Panc1 (cell line): ENCODE measurements at places on chromosomes 11 and 22.

DNA sequence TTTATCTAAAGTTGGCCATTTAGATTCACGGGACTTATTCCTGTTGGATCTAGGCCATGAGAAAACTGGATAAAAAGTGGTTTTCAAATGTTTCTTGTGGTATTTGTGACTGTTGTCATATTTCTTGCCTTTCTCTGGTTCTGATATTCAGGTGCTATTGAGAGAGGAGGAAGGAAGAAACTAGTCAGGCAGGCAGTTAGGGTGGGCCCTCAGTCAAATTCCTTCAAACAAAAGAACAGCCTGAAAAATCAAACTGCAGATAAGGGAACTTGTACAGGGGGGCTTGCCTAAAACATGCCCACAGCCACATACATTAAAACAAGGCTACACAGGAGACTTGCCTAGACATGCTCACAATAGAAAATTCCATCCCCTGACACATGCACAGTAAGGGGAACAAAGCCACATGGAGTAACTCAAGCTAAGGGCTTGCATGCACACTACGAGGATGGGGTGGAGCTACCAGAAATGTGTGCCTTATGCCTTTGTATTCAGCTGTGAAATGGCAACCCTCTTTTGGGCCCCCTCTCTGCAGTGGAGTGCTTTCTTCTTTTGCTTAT, 18.2 kb downstream of the NCR3LG1 start:
- DNase-seq, result no peak

DNA sequence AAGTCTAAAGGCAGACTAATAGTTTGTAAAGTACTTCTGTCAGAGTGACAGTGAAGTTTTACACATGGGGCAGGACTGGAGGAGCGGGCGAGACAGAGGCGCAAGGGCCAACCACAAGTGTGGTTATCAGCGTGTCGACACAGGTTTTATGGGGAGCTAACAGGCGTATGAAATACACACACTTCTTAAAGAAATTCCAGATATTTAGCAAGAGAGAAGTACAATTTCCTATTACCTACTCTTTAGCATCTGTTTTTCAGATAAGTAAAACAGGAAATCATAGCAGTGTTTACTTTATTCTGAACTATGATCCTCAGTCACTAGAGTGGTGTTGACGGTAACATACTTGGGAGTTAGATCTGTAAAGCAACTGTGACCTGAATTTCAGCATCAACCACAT, 22.5 kb downstream of the VSIG10L2 start:
- DNase-seq, result no peak

DNA sequence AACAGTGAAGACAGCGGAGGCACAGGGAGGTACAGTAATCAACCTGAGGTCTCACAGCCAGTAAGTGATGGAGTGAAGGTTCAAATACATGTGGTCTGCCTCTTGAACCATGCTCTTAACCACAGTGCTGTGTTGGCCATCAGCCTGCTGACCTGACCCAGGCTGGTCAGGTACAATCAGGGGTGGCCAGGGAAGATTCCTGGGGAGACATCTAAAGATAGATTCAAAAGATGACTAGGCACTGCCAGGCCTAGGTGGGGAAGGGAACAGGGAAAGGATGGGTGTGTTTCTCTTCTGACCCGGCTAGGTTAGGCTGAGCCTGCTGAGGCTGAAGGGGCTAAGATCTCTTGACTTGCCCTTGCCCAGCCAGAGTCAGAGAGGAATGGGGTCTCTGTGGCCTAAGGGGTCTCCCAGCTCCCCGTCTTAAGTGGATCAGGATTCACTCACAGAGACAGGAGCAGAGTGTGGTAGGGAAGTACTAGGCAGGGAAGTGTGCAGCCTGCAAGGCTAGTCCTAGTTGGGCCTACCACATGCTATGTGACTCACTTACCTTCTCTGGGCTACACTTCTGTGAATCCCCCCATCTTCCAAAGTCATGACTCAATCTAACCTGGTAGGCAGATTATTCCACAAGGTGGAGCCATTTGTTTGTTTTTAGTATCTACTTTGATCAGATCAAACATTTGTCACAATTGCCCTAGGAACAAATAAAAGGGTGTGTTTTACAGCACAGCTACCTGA, 10.4 kb upstream of the SREBF2 start:
- DNase-seq, result peak; percentile 33

DNA sequence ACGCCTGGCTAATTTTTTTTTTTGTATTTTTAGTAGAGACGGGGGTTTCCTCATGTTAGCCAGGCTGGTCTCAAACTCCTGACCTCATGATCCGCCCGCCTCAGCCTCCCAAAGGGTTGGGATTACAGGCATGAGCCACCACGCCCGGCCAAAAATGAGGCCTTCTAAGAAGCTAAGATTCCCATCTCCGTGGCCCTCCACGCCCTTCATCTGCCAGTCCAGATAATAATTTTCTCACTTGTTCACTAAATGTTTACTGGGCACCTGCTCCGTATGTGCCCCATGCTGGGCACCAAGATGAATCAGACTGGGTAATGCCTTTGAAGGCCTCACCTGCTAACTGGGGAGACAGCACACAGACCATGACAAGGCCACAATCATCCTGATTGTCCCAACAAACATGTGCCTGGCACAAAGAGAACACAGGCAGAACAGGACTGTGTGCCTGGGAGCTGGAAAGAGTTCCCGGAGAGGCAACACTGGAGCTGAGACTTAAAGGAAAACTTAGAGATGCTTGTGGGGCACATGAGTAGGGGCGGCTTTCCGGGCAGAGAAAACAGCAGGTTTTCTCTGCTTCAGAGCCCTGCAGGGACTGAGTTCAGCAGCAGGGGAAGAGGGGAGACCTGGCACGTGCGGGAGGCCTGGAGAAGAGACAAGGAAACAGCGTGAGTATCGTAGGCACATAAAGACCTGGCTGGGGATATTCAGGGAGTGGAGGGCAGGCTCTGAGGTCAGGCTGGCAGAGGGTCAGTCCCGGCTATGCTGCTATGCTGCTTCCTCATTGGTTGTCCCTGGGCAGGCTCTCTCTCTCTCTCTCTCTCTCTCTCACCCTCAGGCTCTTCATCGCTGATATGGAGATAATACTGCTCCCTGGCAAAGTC, 2.4 kb downstream of the KIAA0930 start:
- no peak for DNase-seq

DNA sequence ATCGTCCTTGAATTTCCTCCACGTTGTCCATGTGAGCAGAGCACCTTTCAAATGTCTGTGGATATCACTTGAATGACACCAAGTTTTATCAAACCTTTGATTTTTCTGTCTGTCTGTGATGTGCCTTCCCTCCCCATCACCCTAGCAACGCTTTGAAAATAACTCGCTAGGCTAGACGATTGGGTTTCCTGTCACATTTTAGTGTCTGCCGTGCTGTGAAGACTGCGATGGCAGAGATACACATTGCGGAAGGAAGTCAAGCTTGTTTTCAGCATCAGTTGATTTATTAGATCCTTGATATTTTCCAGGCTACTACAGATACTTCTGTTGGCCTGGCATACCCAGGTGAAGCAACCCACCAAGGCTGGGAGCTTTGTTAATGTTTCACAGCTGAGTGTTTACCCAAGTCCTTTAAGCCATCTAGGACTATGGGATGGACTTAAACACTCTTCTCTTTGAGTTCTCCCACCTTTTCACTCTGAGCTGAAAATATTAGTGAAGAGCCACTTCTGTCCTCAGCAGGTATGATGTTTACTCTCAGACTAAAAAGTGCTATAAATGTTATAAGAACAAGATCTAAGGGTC, 93.6 kb upstream of the CD44 start:
- DNase-seq, result no peak

GRCh38 chr11:69963533-69964246, 114.4 kb upstream of the ANO1 start:
- DNase-seq, result no peak
